ENCODE measurements at places on chromosomes 2 and 18.

DNA sequence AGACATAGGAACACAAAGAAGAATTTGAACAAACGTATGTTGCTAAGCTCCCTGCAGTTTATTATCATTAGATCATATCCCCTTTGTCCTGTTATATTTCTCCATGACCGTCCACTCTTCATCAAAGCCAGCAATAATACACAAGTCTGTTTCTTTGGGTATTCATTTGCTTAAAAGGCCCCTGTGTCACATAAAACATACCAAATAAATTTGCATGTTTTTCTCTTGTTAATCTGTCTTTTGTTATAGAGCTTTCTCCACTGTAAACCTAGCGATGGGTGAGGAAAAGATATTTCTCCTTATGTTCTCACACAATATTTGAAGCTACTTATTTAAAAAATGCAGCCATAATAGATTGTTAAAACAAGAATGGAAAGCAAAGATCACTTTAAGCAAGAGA, 42.9 kb upstream of the REL start:
- no peak for DNase-seq

GRCh38 chr2:197357986-197358385, 47.4 kb upstream of the ANKRD44 start:
- no peak for DNase-seq

DNA sequence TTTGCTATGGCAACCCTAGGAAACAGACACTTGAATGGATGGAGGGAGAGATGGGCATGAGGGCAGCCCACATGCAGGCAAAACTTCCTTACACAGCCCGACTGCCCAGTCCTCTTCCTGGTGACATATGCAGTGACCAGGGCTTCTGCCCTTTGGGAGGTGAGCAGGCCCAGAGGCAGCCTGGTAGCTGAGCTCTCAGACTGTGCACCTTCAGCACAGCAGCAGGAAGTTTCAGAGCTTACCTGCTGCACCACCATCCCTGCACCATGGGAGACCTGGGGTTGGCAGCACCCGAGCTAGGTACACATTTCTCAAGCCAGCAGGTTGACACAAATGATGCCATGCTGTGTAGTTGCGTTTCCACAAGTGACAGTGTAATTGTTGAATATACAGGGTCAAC, 97.6 kb upstream of the LMAN1 start:
- DNase-seq: no peak

GRCh38 chr2:241132538-241133435, 16.5 kb downstream of the PASK start:
- DNase-seq: no peak

DNA sequence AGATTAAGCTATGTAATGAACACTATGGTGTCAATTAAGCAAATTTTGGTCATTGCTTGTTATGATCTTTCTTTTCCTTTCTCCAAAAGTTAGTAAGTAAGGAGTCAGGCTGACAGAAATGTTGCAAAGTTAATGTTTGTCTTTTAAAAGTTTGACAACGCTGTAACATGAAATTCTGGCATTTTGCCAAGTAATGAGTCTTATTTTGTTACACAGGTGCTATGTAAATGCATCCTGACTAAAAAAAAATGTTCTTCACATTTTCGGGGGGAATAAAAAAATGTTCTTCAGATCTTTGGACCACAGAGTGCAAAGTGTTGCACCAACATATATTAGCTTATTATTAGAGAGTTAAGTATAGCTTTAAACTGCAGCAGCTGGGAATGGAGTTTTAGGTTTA, 54.8 kb upstream of the PROKR1 start:
- DNase-seq: no peak

DNA sequence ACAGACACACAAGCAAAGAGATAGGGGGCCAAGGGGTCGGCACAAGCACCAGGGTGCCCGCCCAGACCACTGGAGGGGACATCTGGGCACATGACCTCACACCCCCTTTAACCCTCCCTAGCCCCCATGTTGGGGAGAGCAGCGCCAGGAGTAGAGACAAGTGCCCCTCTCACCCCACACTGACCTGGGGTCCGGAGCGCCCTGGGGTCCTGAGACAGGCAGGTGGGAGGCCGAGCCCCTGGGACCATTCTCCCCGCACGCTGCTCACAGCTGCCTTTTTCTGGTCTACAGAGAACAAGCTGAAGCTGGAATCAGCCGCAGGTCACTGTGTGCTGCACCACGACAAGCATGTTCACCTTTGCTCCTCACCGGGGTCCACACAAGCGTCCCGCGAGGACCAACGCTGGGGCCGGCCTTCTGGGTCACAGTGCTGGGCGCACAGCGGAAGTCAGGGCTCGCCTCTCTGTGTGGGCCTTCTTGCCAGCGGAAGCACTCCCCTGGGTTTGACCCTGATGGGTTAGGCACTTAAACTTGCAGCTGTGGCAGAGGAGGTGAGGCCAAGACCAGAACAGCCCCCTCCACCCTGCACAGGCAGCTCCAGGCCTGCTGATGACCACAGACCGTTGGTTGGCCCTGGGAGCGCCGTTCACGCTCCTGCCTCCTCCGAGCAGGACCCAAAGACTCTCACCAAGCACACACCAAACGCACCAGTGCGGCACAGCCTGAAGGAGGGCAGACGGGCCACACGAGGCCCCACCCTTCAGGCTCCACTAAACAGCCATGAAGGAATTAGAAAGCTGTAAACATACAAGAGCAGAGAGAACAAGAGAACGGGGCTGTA, 275.3 kb downstream of the EIPR1 start:
- DNase-seq: no peak

DNA sequence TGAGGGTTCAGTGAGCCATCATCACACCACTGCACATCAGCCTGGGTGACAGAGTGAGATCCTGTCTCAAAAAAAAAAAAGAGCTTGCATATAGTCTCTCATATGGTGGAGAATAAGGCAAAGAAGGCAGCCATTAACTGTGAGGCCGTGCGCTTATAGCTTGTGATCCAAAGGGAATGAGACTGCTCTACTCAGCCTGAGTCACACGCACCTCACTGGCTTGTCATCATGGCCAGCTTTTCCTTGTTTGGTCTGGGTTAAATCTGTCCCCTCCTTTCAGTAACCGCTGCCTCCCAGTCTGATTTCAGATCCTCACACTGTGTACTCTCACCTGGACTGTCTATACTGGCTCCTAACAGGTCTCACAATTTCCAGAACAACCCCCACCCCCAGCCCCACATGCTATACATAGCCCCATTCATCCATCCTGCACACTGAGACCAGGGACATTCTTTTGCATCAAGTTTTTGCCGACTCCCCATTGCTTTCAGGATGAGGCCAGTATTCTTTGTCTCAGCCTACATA, 35.3 kb upstream of the ANKRD44 start:
- no peak for DNase-seq
